CD4-positive, alpha-beta memory T cell (primary cell): ENCODE measurements at places on chromosomes 13 and 19. TPM values are rescaled to one million over a fixed set of nuclear protein-coding genes. Genes with fewer than 3 reads are reported as not detected.

Gene RPS16
- 1,590 TPM for polyA plus RNA-seq

GRCh38 chr13:86825410-86825809, 845.8 kb upstream of the SLITRK5 start:
- no peak for DNase-seq

Gene U2AF1L4
- polyA plus RNA-seq, result 50.9 TPM

Gene LILRB3
- 5.8 TPM for polyA plus RNA-seq

Gene IFNL1
- polyA plus RNA-seq, result 1.6 TPM
